ENCODE measurements at places on chromosomes 6 and 20.

GRCh38 chr6:44701637-44702101 lies 314.2 kb downstream of the CDC5L start:
- no peak for DNase-seq

GRCh38 chr6:36976007-36976264 lies 10.1 kb downstream of the MTCH1 start:
- DNase-seq: no peak

DNA sequence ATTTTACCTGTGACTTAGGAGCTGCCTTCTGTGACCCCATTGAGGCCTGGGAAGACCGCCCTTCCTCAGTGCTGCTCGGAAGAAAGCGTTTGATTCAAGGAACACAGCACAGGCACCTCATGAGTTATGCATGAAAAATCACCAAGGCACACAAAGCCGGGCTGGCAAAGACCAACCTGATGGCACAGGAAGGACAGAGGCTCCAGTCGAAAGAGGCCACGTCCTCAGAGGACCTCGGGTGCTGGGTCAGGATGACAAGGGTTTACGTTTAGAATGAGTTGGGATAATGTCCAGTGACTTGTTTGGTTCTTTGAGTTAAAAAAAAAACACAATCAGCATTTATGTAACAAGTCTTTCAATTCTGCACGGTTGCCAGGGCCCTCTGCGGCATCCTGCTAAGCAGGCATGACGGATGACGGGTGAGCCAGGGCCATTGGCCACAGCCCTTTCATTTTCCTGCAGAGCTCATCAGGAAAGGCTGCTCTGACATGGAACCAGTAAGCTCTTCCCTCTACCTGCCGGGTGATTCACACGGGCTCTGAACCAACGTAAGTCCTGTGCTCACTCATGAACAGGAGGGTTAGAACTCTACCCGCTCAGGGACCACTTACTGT lies 112.8 kb downstream of the DACT2 start:
- DNase-seq: no peak

DNA sequence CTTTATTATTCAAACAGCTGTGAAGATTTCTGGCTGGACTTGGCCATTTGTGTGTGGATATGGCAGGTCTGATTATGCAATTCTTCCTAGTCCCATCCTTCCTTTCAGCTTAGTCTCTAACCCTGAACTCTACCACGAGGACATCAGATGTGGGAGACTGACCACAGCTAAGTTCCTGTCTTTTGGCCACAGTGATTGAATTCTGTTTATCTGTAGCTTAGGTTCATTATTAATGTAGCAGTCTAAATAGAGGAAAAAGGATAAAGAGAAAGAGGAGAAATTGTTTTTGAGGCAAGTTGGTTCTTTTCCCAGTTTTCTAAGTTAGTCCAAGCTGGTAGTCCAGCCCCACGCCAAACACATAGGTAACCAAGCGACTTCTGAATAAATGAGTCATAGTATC lies 598.9 kb downstream of the RFPL4B start:
- DNase-seq: no peak

DNA sequence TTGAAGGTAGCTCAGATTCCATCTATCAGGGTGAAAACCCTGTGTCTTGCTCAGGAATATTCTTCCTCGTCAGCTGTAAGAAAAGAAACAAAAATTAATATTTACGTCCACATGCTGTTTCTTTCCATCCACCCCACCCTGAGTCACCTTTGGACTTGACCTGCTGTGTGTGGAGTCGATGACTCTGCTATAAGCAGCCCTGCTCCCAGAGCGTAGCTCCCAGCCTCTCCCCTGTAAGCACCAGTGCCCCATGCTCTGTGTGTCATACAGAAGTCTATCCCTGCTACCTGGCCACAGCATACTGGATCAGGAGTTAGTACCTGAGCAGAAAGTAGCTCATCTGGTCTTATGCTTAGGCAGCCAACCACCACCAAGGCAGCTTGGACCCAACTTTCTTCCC lies 223.6 kb downstream of the SOD2 start:
- no peak for DNase-seq

DNA sequence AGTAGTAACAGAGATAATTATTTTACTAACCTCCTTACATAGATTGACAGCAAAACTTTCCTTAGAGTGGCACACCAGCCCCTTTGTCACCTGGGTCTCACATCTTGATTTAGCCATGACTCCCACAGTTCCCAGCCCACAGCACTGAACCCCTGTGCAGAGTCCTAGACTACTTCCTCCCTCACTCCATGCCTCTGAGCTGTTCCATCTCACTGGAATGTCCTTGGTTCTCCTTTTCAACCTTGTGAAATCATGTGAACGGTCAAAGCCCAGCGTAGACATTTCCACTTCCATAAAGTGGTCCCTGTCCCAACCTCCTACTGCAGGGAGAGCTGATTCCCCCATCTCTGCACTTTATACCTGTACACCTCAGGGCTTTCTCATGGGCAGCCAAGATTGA lies 19.7 kb downstream of the CGA start:
- no peak for DNase-seq

DNA sequence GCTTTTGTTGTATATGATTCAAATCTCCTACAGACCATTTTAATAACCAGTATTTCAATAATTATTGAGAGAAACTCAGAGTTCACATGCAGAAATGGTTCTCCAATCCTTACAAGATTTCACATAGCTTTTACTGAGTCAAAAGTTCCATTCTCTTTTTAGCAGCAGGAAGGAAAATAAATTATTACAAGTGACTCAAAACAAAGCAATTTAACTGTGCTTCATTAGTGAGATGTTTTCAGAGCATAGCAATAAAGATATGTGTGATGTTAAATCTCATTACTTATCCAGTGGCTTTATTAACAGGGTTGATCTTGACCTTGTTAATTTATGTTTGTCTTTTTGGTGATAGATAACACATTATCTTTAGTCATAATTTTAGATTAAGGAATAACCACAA lies 22.0 kb downstream of the KIF13A start:
- no peak for DNase-seq

DNA sequence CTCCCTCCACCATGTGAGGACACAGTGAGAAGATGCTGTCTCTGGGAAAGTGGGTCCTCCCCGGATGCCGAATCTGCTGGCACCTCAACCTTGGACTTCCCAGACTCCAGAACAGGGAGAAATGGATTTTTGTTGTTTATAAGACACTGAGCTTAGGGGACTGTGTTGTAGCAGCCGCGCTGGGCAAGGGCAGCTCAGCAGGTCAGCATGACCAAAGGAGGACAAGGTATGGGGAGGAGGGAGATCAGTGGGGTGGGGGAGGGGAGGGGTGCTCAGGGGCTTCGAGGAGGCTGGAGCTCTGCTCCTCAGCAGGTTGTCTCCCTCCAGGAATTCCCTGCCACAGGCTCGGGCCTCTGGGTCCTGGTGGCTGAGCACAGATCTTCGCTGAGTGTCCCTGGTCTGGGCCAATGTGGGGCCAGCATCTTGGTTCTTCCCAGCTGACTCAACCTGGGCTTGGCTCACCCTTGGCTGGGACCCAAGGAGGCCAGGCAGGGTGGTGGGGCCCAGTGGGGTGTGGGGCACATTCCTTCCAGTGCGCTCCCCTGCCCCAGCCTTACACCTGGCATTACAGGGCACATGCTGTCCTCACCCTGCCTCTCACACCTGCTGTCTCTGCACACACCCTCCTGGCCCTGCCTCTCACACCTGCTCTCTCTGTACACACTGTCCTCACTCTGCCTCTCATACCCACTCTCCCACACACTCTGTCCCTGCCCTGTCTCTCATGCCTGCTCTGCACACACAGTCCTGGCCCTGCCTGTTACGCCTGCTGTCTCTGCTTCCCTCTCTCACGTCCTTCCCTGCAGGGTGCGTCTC lies 107.3 kb downstream of the SYCP2 start:
- peak; percentile 96 for DNase-seq

DNA sequence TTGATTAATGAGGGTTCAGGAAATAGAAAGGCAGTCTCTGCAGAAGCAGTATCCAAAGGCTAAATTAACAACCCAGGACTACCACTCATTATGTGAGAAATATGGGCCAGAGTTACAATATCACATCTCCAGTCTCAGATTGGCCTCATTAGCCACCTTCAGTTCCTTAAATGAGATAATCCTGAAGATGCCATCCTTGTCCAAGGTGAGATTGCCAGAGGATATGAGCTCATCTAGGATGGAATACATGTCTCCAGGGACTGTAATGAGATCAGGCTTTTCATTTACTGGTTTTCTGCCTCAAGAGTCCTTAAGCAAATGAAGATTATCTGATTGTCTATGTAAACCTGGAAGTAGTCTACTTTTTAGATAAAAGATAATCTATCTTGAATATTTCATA lies 196.3 kb downstream of the FUT9 start:
- DNase-seq: no peak

DNA sequence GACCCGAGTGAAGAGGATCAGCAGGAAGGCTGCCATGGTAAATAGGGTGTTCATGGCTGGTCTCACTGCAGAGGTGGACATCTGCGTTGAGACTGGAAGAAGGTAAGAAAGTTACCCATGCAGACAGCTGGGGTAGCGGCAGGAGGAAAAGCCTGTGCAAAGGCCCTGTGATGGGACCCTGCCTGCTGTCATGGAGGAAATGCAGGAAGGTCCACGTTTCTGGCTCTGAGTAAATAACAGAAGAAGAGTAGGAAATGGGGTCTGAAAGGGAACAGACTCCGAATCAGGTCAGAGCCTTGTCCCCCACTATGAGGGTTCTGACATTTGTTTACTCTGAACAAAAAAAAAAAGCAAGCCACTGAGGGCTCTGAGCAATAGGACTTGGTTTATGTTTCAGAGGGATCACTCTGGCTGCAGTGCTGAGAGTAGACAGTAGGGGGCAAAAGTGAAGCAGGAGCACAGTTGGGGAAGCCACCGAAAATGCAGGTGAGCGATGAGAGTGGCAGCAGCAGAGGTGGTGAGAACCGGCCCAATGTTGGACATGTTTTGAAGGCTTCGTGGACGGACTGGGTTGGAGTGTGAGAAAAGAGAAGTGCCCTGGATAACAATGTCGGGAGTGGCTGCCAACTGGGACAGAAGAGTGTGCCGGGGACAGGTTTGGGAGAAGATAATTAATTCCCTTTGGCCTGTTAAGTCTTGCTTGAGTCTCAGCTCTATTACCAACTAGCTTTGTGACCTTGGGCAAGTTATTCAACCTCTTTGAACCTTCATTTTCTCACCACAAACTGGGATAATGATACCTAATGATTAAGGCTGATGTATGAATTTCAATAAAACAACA lies 57.9 kb upstream of the MAP7 start:
- DNase-seq: peak; percentile 41

DNA sequence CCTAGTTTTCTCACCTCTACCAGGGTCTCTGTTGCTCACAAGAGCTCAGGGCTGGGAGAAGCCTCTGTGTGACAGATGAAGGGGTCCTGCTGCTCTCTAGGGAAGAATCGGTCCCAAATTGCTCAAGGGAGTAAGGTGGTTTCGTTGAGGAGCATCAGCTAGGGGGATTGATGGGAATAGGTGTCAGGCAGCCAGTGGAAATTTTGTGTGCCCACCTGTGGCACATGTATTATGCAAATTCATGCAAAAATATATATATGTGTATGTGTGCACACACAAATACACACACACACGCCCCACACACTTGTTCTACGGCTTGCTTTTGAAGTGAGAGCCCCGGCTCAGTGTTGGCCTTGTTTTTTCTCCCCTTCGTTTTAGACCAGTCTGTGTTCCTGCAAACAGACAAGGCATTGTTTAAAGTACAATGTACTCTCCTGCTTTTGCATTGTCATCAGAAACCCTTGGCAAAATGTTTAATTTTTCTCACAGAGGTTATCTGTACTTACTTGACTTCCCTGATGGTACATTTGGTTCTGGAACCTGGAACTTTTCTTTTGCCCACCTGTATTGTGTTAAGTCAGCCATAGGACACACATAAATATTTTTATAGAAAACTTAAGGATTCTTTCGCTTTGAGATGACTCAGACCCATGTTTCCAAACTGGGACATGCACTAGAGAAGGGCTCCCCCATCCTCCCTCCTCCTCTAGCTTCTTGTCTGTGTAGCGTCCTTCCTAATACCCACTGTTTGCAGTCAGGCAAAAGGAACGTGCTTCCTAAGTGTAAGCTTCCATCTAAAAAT lies 26.7 kb downstream of the FOXO3 start:
- DNase-seq: no peak

GRCh38 chr6:31836047-31836473 lies 8.5 kb downstream of the HSPA1B start:
- no peak for DNase-seq

DNA sequence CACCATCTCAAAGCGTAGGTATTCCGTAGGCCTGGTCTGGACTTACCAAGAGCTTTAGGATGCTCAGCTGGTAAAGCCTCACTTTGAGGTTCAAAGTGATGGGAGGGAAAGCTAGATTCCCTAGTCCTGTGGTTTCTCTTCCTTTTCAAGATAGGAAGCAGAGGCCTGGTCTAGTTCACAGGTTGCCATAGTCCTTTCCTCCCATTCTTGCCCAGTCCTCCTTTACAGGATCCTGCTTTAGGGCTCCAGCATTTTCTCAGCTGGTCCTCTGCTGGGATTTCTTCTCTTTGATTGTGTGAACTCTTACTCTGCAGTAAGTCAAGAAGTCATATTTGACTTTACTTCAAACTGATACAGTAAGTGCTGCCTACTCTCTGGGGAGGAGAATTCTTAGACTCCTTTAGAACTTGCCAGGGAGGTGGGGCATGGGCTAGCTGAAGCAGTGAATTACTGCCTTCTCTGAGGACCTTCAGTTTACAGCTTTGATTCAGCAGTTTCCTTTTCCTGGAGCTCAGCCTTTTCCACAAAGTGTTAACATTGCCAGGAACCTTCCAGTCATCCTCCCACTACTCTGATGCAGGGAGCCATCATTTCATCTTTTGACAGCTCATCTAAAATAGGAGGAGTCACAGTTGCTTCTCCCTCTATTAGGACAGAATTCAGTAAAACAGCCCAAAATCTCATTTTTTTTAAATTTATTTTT lies 42.8 kb upstream of the PLCG1 start:
- no peak for DNase-seq

- no peak for DNase-seq
Observed at GRCh38 chr6:87791982-87792381, 89.9 kb upstream of the AKIRIN2 start.

DNA sequence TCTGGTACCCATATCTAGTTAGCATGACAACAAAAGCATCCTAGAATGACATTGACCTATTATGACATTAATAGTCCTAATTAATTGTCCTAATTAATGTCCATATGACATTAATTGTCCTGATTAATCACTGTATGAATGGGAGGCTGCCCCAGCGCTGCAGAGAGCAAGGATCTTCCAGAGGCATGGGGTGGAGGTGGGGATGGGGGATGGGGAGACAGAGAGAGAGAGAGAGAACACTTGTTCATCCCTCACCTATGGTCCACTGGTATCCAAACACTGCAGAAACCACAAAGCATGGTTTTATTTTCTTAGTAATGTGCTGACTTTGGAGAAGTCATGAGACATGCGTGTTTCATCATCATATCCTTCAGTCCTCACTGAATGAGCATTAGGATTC lies 235.1 kb downstream of the FNDC1 start:
- DNase-seq: no peak
